Lung (tissue), 17 donors: ENCODE measurements at places on chromosomes 6 and 20. TPM values are rescaled to one million over a fixed set of nuclear protein-coding genes. Genes with fewer than 3 reads are reported as not detected.
A peak's percentile ranks its signal among the peaks of the same experiment; 100 is the strongest.

DNA sequence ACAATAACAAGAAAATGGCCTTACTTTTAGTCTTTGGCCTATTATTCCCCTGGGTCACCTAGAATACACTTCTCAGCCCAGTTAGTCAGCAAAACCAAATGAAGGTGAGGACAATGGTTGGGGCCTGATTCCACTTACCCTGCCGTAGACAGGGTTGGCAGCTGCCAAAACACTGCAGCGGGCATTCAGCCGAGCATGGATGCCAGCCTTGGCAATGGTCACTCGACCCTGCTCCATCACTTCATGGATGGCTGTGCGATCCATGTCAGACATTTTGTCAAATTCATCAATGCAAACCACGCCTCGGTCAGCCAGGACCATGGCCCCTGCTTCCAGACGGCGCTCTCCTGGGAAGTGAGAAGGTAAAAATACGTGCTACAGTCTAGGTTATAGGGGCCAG, 8.4 kb downstream of the MCM3 start:
- DNase-seq: no peak
- no peak overlapping the region for H3K4me3 ChIP-seq
- no peak overlapping the region for H3K27ac ChIP-seq
- peaks cover 39% of the 10 kb centered on the region for H3K36me3 ChIP-seq
- H3K4me1 ChIP-seq: no peaks in the 10 kb centered on the region

PRDM13 gene
- total RNA-seq: not detected

DNA sequence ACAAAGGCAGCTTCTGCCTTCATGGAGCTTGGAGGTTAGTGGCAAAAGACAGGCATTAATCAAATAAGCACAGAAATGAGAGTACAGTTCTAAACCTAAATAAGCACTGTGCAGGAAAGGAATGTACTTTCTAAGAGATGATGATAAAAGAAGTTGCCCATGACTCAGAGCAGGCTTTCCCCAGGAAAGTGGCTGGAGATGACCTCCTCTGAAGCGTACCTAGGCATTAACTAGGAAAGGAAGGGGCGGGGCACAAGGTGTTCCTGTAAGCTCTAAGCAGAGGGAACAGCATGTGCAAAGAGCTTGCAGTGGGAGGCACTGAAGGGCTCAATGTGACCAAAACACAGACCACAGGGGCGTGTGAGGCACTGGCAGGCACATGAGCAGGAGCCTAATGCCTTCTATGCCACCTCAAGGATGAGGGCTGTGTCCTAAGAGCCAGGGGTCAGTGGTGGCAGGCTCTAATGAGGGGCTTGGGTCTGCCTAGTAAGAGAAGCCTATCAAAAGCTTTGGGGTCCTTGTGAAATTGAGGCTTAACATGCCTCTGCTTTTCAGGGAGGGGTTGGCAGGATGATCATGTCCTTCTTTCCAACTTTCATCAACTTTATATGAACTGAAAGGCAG, 4.9 kb downstream of the SSTR4 start:
- no peaks in the 10 kb centered on the region for H3K36me3 ChIP-seq
- DNase-seq: no peak
- peaks cover 36% of the 10 kb centered on the region for H3K27me3 ChIP-seq
- H3K4me1 ChIP-seq: peaks cover 5% of the 10 kb centered on the region
- H3K27ac ChIP-seq: no peak overlapping the region
- H3K4me3 ChIP-seq: no peak overlapping the region

GRCh38 chr6:142207265-142207877, 60.3 kb downstream of the VTA1 start:
- H3K27me3 ChIP-seq: no peaks in the 10 kb centered on the region
- no peaks in the 10 kb centered on the region for H3K4me1 ChIP-seq
- H3K4me3 ChIP-seq: no peak overlapping the region
- DNase-seq: peak; percentile 25
- no peak overlapping the region for H3K27ac ChIP-seq
- peaks cover 36% of the 10 kb centered on the region for H3K36me3 ChIP-seq

POM121L2 gene
- not detected for total RNA-seq

DCDC2 gene
- total RNA-seq: 9.8 TPM
